ENCODE measurements at places on chromosomes 3 and 15.

DNA sequence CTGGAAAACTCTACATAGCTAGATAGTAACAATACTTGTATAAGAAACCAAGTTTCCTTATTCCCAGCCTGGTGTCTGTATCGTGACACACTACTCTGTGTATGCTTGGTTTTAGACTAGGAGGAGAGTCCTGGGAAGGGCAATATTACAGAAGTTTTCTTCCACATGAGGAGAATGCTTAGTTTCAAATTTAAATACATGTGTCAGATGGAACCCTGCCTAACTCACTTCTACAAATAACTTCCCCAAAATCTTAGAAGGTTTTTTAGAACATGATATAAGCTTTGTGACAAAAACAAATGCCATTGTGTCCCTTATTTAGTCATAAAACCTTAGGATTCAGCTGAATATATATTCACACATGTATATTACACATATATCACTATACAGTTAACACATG lies 7.2 kb upstream of the IL20RB start:
- no peak for DNase-seq

GRCh38 chr3:171417813-171418212 lies 42.4 kb downstream of the TNIK start:
- no peak for DNase-seq

- no peak for DNase-seq
These were observed 82.8 kb downstream of the SMAD3 start for GRCh38 chr15:67148196-67148701.

DNA sequence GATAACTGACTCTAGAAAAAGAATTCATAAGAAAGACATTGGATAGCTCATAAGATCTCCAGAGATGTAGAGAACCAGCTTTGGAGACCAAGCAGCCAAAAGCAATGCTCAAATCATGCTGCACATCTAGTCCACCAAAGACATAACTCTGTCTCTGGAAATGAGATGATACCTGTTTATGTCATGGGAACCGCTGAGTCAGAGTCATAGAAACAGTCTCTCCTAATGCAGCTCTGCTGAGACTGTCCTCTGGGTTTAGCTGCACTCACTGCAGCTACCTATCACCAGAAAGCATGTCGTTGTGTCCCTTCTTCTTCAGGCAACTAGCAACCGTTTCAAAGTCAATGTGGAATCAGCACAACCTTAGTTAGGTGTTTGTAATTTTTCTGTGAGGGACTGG lies 218.5 kb upstream of the ROBO1 start:
- no peak for DNase-seq

DNA sequence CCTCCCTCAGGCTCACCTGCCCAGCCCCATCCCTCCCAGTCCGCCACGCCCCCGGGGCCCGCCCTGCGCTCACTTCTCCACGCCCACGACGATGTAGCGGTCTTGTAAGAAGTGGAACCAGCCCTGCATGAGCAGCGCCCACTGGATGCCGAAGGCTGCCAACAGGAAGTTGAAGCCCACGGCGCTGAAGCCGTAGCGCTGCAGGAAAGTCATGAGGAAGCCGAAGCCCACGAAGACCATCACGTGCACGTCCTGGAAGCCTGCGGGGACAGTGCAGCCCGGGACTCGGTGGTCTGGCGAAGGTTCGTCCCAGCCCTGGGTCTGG lies 9.7 kb downstream of the RHCG start:
- no peak for DNase-seq

GRCh38 chr3:40070816-40071215 lies 238.7 kb upstream of the EIF1B start:
- DNase-seq, result no peak

- DNase-seq, result no peak
These were observed 18.5 kb upstream of the LMCD1 start for GRCh38 chr3:8482960-8483665.

- no peak for DNase-seq
These were observed 177.0 kb downstream of the ERC2 start for GRCh38 chr3:56291244-56291680.

- DNase-seq, result peak; percentile 29
These were observed 128.5 kb upstream of the RBMS3 start for GRCh38 chr3:29152379-29152778.

GRCh38 chr15:43930079-43930478 lies 103.3 kb downstream of the WDR76 start:
- no peak for DNase-seq

DNA sequence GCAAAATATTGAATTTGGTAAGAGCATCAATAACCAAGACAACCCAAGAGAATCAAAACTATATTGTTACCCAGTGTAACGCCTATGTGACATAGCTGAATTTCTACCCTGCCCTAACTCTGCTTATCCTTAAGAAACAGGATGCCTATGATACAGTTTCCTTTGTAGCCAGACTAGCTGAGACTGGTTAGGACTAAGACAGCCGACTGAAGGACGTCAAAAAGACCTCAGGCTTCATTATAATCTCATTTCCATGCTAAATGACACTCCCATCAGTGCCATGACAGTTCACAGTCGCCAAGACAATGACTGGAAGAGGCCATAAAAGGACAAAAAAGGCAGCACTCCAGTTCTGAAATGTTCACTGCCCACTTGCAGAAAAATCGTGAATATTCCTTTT lies 66.8 kb downstream of the GBE1 start:
- no peak for DNase-seq

GRCh38 chr15:88453651-88454050 lies 13.5 kb downstream of the MRPL46 start:
- no peak for DNase-seq

DNA sequence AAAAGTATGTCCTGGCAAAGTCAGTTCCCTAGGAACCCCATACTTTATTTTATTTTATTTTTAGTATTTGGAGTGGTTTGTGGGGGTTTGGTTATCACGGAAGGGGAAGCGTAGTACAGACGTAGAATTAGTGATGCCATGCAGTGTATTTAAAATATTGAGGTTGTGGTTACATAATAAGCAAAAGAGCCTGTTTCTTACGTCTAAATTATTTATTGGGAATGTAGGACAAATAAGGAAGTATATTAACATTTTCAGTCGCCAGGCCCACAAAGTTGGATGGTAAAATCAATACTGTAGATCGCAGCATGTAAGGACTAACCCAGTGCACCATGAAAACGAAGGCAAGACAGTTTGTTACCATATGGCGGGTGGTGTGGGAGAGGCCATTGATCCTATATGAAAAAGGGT lies 558 bp downstream of the DTWD1 start:
- peak; percentile 29 for DNase-seq

GRCh38 chr3:64023861-64024223 lies 548 bp upstream of the PSMD6 start:
- DNase-seq, result no peak

GRCh38 chr15:98063871-98064270 lies 103.4 kb downstream of the ARRDC4 start:
- no peak for DNase-seq

DNA sequence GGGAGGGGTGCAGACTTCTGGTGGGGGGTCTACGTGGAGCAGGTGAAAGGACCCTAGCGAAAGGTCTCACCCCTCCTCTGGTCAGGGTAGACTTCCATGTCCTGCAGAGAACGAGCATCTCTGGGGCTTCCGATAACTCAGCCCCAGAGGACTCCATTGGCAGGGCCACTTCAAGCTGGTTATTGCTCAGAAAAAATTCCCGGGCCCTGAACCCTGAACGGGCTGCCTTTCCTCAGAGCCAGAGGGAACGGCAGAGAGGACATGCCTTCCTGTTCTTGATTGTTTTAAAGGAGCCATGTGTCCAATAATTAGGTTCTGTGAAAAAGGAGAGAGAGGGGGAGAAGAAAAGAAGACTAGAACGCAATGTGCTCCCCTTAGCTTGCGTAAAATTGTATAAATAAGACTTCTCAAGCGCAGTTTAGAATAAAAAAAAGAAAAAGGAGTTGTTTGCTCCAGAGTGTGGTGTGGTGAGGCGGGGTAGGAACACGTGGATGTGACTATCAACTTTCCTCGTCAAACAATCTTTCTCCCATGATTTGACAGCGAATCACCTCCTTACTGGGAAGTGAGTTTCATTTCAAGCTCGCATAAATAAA lies 193.4 kb upstream of the UBE2E1 start:
- DNase-seq, result no peak

DNA sequence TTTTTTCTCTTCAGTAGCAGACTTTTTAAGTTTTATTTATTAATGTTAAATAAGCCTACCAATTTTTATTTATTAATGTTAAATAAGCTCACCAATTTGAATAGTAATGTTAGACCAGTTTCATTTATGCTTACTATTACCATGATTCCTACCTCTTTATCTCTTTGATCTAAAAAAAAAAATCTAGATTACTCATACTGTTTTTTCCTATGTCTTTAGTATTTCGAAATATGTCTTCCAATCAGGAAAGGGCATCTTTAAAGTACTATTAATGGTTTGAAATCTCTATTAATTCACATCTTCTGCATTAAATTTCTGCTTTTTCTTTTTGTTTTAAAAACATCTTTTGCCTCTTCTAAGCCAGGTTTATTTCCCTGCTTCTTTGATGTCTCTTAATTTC lies 27.5 kb upstream of the MAPKBP1 start:
- no peak for DNase-seq

DNA sequence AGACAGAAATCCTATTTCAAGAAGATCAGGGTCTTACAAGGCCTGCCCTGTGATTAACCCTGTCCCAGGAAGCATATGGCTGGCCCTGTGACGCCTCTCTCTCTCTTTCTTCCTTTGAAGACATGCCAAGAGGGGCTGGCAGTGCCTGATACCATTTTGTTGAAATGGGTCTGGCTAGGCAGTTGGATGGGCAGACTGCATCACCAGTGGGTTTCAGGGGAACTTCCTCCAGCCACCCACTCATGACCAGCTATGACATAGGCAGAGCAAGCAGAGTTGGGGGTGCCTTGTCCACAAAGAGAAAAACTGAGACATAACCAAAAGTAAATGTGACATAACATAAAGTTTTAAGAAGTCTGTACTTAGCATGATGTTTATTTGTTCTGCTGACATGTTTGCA lies 31.4 kb upstream of the MANF start:
- no peak for DNase-seq

- no peak for DNase-seq
These were observed 39.7 kb downstream of the PCOLCE2 start for GRCh38 chr3:142849148-142849547.

DNA sequence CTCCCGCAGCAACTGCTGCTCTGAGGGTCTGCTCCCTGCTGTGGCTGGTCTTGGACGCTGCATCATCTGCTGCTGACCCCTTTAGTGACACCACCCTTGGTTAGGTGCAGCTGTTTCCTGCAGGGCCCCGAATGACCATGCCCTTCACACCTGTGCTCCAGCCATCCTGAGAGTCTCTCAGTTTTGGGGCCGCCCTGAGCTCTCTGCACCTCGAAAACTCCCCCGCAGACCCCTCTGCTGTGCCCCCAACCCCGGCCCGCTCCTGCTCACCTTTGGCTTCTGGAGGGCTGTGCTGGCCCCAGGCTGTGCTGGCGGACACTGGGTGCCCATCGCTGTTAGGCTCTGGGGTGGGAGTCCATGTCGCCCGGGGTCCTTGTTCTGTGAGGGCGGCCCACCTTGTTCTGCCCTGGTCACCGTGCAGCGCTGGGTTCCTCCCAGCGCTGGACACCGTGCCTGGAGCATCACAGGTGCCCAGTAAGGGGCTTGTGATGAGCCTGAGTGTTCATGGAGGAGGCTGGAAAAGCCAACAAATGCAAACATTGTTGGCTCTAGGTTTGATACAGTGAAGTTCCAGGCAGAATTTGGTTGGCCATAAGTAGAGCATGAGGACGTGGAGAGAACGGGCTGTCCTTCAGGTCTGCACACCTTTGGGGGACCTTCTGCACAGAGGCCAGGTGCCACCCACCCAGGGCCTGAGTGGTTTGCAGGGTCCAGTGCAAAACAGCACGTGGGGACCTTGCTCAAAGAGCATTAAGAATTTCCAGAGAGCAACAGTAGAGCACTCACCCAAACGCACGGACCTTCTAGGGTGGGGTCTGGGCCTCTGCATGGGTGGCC lies 12.3 kb downstream of the ABTB1 start:
- DNase-seq, result no peak

GRCh38 chr3:35944926-35945710 lies 305.8 kb downstream of the ARPP21 start:
- DNase-seq, result no peak

- DNase-seq, result no peak
These were observed 21.4 kb upstream of the NR2E3 start for GRCh38 chr15:71788646-71789579.

GRCh38 chr3:50356553-50356952 lies 2.8 kb downstream of the TMEM115 start:
- no peak for DNase-seq

DNA sequence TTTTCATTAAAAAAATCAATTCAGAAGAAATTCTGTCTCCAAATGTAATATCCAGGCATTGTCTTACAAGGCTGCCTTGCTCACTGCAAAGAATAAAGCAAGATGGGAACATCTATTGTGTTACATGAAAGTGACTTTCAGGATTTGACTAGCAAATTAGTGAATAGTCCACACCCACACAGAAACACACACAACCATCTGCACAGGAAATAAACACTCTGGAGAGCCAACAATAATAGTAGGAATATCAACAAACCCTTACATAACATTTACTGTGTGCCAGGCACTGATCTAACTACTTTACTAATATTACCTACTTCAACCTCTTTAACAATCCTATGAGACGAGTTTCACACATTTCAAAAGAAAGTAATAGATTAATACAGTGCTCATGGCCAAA lies 28.9 kb upstream of the ZNF385D start:
- no peak for DNase-seq

DNA sequence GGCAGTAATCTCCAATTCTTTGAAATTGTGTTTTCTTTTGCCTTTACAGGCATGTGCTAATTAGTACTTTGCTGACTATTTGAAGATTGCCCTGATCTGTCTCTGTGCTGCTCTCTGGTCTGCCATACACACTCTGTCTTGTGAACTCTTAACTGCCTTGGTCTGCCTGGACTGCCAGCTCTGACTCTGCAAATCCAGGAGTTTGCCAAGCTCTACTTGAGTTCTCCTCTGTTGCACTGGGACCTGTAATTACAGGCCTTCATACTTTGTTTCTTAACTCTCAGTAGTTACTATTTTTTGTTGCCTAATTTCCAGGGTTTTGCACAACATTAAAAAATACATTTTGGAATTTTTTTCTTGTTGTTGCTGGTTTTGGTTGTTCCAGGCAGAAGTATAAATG lies 155.0 kb downstream of the RSRC1 start:
- DNase-seq, result no peak

- DNase-seq, result peak; percentile 58
These were observed 714 bp downstream of the ECT2 start for GRCh38 chr3:172751175-172751704.

Measured in NCI-H524 (cell line).